ENCODE measurements at places on chromosomes 4 and X.

DNA sequence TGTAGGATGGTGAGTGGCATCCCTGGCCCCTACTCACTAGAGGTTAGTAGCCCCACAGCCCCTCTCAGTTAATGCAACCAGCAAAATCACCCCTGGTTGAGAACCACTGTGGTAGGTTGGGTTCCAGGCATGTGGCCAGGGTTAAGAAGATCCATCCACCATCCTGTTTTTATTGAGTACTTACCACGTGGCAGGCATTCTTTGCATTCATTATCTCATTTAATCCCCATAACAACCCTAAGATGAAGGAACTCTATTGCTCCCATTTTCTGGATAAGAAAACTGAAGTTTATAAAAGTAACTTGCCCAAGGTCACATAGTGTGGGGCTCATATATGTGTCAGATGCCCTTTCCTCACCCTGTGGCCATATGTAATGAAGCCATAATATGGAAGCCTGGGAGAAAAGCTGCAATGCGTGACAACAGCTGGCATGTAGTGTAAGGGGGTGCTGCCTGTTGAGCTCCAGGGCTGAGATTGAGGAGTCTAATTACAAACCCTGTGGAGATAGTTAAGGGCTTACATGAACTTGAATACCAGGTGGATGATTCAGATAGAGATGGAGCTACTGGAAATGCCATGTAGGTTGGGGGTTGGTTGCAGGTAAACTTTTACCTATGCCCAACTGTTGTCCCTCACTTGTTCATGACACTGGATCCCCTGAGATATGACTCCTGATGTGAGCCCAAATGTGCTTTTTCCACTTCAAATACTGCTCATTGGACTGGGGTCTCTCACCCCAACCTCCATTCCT, 100.2 kb upstream of the PGRMC2 start:
- no peak for DNase-seq
- H3K36me3 ChIP-seq = no peaks in the 10 kb centered on the region
- H3K4me3 ChIP-seq = no peak overlapping the region
- H3K4me1 ChIP-seq = no peaks in the 10 kb centered on the region
- H3K27ac ChIP-seq = no peak overlapping the region

DNA sequence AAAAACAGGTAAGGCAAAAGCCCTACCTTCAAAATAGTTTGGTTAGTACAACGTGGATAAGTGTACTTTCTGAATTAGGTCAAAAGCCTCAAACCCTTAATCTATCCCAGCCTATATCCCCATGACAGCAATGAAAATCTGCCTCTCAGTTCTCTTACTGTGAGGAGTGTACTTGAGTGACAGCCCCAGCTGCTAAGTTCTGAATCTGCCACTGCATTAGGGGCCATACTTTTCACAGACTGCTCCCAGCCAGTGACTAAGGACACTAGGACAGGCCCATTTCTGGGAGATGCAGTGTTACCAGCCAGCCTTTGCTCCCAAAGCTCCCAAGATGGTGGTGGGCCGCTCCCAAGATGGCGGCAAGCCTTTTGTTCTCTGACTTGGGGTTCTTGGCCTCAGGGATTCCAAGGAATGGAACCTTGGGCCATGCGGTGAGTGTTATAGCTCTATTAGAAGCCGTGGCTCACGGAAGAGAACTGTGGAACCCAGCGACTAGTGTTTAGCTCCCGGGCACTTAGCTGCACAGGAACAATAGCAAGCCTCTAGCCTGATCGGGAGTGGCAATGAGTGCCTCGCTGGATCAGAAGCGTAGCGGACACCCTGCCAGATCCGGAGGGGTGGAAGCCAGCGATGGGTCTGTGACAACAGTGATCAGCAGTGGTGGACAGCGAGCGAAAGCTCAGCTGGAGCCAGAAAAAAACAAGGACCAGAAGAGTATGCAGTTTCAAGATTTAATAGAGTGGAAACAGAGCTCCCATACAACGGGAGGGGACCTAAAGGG, 175.6 kb upstream of the NRK start:
- no peaks in the 10 kb centered on the region for H3K27me3 ChIP-seq
- H3K27ac ChIP-seq = no peak overlapping the region
- H3K4me3 ChIP-seq = no peak overlapping the region
- DNase-seq = no peak
- no peaks in the 10 kb centered on the region for H3K4me1 ChIP-seq

DNA sequence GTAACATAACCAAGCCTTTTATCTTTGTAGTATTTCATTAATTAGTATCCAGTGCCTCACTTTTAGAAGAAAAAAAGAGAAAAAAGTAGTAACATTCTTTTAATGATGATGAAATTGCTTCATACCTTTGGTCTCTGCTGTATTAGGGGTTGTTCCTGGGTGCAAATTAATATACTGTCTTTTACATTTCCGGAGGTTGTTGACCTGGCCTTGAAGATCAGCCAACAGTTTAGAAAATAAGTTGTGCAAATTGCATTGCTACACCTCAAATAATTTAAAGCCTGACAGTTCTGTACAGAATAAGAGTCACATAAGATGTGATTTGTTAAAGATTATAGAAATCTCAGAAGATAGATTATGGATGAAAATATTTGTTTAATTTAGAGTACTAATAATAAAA, 3.8 kb downstream of the NFKB1 start:
- peaks cover 46% of the 10 kb centered on the region for H3K36me3 ChIP-seq
- H3K4me3 ChIP-seq = peak overlapping the region; percentile 98
- no peak overlapping the region for H3K27ac ChIP-seq
- no peak for DNase-seq
- no peaks in the 10 kb centered on the region for H3K27me3 ChIP-seq

- H3K36me3 ChIP-seq = no peaks in the 10 kb centered on the region
- H3K4me3 ChIP-seq = no peak overlapping the region
- no peak overlapping the region for H3K27ac ChIP-seq
Observed at GRCh38 chr4:5932035-5932568, 39.2 kb upstream of the CRMP1 start.

DNA sequence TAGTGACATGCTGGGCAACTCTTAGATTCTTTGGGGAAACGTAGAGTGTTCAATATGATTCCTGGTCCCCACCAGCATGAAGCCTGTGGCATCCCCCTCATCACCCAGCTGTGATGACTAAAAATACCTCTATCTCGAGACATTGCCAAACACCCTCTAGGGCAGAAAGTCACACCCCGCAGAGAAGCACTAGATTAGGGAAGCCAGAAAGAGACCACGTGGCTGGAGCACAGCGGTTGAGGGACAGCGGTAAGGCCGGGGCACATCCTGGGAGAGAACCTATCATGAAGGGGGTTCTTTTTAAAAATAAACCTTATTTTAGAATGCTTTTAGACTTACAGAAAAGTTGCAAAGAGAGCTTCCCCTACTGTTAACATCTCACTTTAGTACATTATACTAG, 11.0 kb downstream of the FAT1 start:
- H3K36me3 ChIP-seq = no peaks in the 10 kb centered on the region
- H3K4me3 ChIP-seq = no peak overlapping the region

DNA sequence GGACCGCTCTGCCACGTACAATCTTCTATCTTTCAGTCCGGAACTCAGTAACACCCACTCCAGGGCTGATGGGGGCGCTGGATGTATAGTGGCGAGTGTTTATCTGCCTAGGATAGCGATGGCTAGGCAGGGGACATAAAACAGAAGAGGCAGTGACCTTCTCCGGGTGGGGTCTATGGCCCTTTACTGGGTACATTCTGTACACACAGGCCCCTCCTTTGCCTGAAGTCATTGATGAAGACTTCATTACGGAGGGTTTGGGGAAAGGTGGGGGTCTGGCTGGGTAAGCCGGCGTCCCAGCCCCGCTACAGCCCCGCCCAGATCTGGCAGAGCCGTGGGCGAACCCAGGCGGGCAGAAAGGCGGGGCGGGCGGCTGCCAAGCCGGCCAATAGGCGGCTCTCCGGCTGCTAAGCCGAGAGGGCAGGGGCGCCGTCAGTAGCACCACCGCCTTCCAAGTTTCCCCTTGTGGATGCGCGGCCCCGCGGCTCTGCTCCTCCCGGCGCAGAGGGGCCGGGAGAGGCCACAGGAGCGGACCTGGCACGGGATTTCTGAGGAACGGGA, at the start of gene CHST7:
TSS of gene CHST7 (plus strand) at position 435 of the 561 bp plus-strand sequence. CDS start 167 bp downstream, outside the sequence.
- H3K4me1 ChIP-seq = peaks cover 29% of the 10 kb centered on the region
- DNase-seq = peak; percentile 43
- peak within 1 kb of the TSS; percentile 81 for H3K4me3 ChIP-seq
- H3K27me3 ChIP-seq = no peaks in the 10 kb centered on the region
- H3K36me3 ChIP-seq = no peaks in the 10 kb centered on the region

- H3K36me3 ChIP-seq = no peaks in the 10 kb centered on the region
- H3K4me1 ChIP-seq = peaks cover 5% of the 10 kb centered on the region
- H3K27ac ChIP-seq = no peak overlapping the region
- DNase-seq = peak; percentile 45
- no peak overlapping the region for H3K4me3 ChIP-seq
Observed at GRCh38 chr4:185039508-185040273, 21.4 kb downstream of the HELT start.

All from effector memory CD8-positive, alpha-beta T cell (primary cell).